Vein endothelial cell (primary cell): ENCODE measurements at places on chromosomes 12 and 14. TPM values are rescaled to one million over a fixed set of nuclear protein-coding genes. Genes with fewer than 3 reads are reported as not detected.

MANSC4 gene
- 0.33 TPM in 1 of 2 replicates, not detected in the other for total RNA-seq

ATP6V1D gene
- 72.2 and 85.7 TPM in 2 replicates for total RNA-seq

KRT6C gene
- total RNA-seq = not detected in 2 replicates

REC8 gene
- 1.3 and 4.1 TPM in 2 replicates for total RNA-seq

KERA gene
- not detected in 2 replicates for total RNA-seq

PPM1H gene
- 2.3 and 4.3 TPM in 2 replicates for total RNA-seq

C12orf50 gene
- not detected in 2 replicates for total RNA-seq

ARL1 gene
- total RNA-seq = 56.5 and 70.8 TPM in 2 replicates

OR4N2 gene
- not detected in 2 replicates for total RNA-seq

STYK1 gene
- 12.3 and 14.7 TPM in 2 replicates for total RNA-seq

CHGA gene
- not detected in 2 replicates for total RNA-seq

TMEM132D gene
- not detected in 2 replicates for total RNA-seq

OSGEP gene
- total RNA-seq = 45.1 and 49.5 TPM in 2 replicates

ABCD2 gene
- total RNA-seq = not detected in 2 replicates

IFNG-AS1 gene
- total RNA-seq = not detected in 2 replicates

SLCO1B1 gene
- total RNA-seq = not detected in 2 replicates

RNFT2 gene
- total RNA-seq = 1.3 and 2.7 TPM in 2 replicates

KRT1 gene
- total RNA-seq = not detected in 2 replicates

CLIP1 gene
- 58.1 and 67.9 TPM in 2 replicates for total RNA-seq

BEST3 gene
- 0.29 and 0.33 TPM in 2 replicates for total RNA-seq
